Stimulated activated CD4-positive, alpha-beta T cell treated with anti-CD3 and anti-CD28 coated beads, Interleukin-4, amount 100 ng/mL, for 4 hours (primary cell): ENCODE measurements at places on chromosomes 1 and 21.

DNA sequence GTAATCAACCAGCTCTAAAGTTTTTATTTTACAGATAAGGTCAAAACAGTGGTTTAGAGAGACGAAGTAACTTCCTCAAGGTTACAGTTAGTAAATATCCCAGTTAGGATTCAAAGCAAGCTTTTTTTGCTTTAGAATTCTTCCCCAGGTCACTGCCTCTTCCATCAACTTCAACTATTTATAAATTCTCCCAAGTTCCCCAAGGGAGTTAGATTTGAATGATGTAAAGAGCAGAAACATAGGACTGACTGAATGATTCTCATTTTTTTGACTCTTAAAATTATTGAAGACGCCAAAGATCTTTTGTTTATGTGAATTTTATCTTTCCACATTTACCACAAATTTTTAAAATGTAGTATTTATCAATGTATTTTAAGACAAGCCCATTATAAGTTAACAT, 4.1 kb downstream of the POGZ start:
- DNase-seq = no peak

DNA sequence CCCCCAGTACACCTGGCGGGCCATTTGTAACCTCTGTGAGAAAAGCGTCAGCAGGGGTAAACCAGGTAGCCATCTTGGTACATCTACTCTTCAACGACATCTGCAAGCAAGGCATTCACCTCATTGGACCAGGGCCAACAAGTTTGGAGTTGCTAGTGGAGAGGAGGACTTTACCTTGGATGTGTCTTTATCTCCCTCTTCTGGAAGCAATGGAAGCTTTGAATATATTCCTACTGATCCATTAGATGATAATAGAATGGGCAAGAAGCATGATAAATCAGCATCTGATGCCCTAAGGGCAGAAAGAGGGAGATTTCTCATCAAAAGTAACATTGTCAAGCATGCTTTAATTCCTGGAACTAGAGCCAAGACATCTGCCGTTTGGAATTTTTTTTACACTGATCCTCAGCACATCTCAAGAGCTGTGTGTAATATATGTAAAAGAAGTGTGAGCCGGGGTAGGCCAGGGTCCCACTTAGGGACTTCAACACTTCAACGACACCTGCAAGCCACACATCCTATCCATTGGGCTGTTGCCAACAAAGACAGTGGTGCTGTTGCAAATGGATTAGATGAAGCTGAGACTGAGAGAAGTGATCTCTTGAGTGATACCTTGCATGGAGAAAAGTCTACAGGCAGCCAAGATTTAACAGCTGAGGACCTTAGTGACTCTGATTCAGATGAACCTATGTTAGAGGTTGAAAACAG, 2.7 kb downstream of the ZBED6 start:
- DNase-seq = no peak

DNA sequence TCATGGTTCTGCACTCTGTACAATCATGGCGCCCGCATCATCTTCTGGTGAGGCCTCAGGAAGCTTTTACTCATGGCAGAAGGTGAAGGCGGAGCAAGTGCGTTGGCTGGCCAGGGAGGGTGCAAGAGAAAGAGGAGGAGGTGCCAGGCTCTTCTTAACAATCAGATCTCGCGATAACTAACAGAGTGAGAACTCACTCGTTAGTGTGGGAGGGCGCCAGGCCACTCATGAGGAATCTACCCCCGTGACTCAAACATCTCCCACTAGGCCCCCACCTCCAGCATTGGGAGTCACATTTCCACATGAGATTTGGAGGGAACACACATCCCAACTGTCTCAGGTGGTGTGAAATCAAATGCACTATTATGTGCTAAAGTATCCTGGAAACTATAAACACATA, 220.2 kb upstream of the CSF3R start:
- no peak for DNase-seq

DNA sequence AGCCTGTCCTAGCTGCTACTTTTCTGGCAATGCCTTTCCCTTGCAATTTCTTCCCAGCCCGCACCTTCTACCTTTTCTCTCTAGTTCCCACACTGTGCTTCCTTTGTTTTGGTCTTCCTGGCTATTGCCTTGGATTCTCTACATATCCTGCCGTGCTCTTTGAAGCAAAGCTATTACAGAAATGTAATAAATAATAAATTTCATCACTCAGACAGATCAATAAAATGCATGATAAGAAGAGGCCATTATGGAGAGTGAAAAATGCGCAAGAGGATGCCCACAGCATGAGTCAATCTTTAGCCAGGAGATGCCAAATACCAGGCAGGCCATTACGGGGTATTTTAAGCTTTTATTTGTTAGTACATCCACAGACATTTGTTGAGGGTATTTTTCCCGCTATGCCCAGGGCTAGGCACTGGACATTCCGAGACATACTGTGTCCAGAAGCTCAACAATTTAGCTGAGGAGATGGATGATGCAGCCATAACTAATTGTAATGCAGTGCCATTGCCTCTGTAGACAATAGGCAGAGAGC, 163.6 kb downstream of the ST6GALNAC3 start:
- no peak for DNase-seq

DNA sequence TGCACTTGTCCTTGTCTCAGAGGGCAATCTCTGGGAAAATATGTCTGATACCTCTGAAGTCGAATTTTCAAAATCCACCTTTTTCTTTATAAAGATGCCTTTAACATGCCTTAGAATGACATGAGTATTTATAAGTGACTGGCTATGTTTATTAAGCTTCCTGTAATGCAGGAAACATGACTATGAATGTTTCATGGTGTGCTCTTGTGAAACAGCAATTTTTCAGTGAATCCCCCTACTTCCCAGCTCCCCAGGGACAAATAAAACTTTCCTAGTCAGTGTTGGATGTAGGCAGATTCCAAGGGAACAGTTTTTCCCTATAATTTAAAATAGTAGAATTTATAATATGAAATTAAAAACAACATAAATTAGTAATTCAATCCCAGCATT, 437.0 kb downstream of the LMO4 start:
- no peak for DNase-seq

GRCh38 chr1:192549937-192550336, 25.6 kb upstream of the RGS1 start:
- no peak for DNase-seq

- no peak for DNase-seq
These were observed 68.0 kb upstream of the C1orf105 start for GRCh38 chr1:172352435-172352834.

- no peak for DNase-seq
These were observed 25.7 kb upstream of the MACF1 start for GRCh38 chr1:39178541-39179431.
